Central memory CD8-positive, alpha-beta T cell (primary cell): ENCODE measurements at places on chromosomes 7 and 10.

DNA sequence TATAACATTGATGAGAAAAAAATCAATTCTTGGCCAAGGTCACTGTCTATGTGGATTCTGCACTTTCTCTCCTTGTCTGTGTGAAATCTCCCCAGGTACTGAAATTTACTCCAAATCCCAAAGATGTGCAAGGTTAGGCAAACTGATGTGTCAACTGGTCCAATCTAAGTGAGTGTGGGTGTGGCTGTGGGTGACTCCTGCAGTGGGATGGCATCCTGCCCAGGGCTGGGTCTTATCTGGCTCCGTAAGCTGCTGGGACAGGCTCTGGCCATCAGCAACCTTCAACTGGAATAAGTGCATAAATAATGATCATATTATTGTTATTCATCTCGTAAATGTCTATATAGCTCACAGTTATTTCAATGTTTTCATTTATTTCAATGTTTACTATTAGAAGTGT is 79.3 kb downstream of the JCAD start:
- no peak for DNase-seq

- DNase-seq, result no peak
Measured at GRCh38 chr10:132765435-132765834, 20.5 kb downstream of the NKX6-2 start.

DNA sequence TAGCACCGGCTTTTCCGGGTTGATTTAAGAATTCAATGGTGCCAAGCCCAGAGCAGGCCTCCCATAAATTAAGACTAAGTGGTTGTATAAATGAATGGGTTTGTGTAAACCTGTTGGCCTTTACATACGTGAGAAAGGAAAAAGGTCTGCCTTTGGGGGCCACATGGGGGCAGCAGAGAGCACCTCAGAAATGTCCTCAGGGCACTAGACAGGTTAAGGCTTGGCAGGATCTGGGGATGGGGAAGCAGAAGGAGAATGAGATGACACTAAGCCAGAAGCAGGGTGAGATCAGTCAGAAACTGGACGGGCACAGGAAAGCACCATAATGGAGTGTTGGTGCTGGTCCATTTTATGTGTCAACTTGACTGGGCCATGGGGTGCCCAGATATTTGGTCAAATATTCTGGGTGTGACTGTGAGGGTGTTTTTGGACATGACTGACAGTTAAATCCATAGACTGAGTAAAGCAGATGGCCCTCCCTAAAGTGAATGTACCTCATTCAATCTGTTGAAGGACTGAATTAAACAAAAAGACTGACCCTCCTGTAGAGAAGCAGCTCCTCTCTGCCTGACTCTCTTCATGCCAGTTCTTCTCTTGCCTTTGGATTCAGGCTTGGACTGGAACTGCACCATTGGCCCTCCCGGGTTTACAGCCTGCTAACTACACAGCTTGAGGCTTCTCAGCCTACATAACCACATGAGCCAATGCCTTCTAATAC is 58.9 kb downstream of the FRMPD2 start:
- DNase-seq, result no peak

DNA sequence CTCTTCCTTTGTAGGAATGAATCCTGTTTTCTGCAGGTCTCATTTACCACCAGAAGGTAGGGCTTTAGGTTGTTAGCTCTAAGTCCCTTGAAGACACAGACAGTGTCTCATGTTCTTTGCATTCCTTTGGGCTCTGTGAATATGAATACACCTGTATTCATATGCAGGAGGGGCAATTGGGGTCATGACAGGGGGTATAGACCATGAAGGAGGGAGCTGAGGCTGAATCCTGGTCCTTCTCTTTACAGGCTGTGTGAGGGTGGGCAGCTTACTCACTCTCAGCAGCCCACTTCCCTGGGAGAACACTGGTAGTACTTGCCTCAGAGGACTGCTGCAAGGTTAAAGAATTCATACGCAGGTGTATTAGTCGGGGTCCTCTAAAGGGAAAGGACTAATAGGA is 267.2 kb upstream of the MGMT start:
- DNase-seq, result no peak

DNA sequence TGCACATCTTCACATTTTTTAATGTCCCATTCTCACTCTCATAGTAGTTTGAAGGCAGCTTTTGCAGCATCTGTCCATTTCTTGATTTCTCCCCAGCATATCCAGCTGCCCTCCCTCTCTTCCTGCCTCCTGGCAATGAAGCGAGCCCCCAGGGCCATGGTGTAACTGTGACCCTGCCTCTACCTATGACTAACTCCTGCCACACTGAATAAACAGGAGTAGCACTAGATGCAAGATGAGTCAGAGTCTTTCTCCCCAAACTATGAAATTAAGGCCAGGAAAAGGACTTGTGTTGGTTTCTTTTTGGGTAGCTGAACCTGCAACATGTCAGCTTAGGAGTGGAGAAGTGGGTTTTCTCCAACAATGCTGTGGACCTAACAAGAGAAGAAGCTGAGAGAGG is 329.0 kb downstream of the RNLS start:
- DNase-seq, result no peak

- no peak for DNase-seq
Measured at GRCh38 chr10:124674768-124675222, 69.4 kb downstream of the FAM53B start.

GRCh38 chr7:30452280-30452930 is 26.2 kb downstream of the NOD1 start:
- no peak for DNase-seq

DNA sequence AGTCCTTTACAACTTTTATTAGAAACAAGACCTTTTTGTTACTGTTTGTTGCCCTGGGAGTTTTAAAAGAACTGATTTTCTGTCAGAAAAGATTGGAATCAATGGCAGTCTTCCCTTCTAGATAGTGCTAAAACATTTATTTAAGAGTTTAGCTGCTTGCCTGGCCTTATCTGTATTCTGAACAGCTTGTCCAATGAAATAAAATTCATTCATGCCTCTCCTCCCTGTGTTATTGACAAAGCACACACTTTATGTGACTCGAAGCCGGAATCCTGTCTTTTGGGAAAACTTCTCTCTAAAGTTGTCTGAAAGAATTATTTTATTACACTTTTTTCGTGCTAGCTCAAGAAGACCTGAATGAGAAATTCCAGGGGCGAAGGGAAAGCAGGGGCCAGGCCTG is 992.5 kb downstream of the TYW1 start:
- DNase-seq, result no peak

- peak; percentile 53 for DNase-seq
Measured at GRCh38 chr7:130896898-130897514, 163.0 kb upstream of the KLF14 start.

DNA sequence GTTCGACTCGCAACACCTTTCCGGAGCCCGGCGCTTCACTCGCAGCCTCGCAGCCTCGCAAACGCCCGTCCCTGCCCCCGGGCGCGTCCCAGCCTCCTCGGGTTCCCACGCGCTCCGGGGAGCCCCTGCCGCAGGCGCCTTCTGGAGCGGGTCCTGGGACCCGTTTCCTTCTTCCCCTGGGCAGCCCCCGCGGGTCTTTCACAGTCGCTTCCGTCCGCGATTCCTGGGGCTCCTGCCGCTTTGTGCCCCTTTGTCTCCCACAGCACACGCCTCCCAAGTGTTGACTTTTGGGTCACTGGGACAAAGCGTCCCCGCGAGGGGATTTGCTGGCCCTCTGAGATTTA is 140.7 kb downstream of the DYNC2I1 start:
- no peak for DNase-seq

- no peak for DNase-seq
Measured at GRCh38 chr7:33842150-33842549, 63.2 kb upstream of the BMPER start.

GRCh38 chr7:7491044-7491443 is 44.6 kb downstream of the COL28A1 start:
- no peak for DNase-seq

GRCh38 chr10:86064931-86065662 is 301.5 kb downstream of the GRID1 start:
- DNase-seq, result no peak

DNA sequence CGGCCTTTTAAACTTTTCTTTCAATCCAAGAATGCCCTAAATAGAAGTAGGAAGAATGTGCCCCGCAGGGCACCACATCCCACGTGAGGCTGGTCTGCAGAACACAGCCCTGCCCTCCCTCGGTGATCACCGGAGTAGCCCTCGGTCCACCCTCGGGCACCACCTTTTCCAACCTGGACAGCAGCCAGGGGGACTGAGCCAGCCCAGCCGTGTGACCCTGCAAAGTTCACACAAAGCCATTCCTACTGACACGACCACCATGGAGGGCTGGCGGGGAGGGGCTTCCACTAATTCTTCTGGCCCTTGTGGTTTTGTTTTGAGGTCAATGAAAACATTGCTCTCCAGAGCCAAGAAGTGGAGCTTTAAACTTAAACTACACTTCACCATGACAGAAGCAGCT is 132.2 kb downstream of the TCERG1L start:
- DNase-seq, result no peak

DNA sequence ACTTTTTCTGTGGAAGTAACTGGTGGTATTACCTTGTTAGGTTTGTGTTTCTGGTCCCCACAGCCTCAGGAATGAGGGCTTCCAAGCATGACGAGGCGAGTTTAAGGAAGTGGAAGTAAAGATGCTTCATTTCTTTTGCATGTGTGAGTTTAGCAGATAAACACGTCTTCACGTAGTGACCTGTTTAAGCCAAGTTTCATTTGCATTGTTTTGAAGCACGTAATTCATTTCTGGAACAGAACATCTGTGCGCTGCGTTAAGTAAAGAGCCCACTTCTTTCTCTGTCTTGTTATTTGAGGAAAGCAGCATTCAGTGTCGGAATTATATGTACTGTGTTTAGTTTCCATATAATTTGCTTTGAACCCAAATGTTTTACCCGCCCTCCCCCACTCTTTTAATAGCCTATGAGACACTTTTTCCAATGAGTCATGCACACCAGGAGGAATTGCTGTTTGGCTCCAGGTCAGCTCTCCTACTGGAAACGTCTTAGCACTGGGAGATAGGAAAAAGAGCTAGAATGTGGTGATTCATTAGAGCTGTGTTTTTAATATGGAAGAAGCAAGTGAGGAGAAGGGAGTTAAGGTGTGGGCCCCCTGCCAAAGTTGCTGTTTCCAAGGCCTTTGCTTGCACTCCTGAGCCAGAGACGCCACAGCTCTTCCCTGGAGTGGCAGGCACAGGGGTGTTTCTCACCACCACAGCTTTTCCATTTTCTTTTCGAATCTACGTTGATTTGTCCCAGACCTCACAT is 36.7 kb downstream of the BTBD16 start:
- no peak for DNase-seq

GRCh38 chr10:97020452-97021400 is 165.0 kb downstream of the SLIT1 start:
- DNase-seq, result no peak

GRCh38 chr10:48251525-48252353 is 22.8 kb downstream of the FRMPD2 start:
- DNase-seq, result no peak

DNA sequence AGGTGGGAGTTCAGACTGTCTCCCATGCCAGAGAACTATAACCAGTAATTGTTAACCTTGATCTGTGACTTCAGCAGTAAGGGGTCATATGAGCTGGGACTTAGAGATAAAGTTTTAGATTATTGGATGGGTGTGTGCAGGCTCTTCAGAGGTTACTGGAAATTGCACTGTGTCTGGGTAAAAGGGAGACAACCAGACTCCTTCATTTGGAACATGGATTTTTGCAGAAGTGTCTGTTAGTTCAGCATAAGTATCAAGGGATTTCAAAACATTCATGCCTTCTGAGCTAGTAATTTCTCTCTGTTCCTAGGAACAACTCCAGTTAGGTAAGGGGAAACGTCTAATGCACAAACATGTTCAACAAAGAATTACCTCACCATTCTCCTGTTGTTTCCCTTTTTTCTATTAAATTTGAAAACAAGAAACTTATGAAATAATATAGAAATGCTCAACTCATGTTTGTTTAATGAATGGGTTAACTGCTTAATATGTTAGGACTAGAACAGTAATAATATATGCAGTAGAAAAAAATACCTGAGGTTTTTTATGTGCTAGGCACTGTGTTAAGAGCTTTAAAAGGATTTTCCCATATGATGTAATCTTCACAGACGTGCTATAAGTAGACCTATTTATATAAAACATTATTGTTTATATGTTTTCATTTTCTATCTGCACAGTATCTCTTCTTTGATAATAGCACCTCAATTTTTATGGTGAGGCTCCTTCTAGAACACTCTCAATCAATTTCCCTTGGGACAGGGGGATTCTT is 233.0 kb downstream of the CACNA2D1 start:
- no peak for DNase-seq

GRCh38 chr7:3336042-3336665 is 35.1 kb downstream of the SDK1 start:
- no peak for DNase-seq

- DNase-seq, result no peak
Measured at GRCh38 chr10:71272056-71272771, 46.8 kb upstream of the SLC29A3 start.

DNA sequence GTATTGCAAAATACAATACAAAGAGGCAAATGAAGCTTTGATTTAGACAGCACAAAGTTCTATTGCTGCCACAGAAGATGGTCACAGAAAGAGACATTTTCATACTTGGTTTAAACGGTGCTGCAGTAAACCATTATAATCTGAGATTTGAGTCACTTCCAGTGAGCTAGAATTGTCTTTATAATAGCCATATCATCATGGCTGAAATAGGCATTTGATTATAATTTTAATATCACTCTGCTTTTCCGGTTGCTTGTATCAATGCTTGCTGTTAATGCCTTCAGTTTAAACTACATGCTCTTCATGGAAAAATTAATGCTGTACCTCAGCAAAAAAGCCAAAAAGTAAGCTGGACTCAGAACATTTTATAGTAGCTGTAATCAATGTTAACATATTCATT is 48.5 kb downstream of the CPEB3 start:
- no peak for DNase-seq

- DNase-seq, result no peak
Measured at GRCh38 chr7:107708956-107709355, 35.0 kb upstream of the CBLL1 start.

DNA sequence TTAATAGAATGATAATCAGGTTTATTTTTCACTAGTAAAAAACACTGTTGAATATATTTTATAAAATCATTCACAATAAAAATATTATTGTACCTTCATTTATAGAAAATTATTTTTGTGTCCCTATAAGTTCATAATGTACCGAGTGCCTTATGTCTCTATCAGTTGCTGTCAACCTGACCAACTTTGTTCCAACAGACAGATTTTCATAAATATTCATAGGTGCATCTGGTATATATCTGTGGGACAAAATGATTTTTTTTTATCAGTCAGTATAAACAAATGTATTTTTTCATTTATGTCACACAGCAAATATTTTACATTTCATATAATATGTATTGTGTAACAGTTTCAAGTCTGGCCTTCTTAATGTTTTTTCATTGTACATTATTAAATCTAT is 195.9 kb downstream of the HGF start:
- DNase-seq, result no peak
